ENCODE measurements at places on chromosomes 1 and 21.

DNA sequence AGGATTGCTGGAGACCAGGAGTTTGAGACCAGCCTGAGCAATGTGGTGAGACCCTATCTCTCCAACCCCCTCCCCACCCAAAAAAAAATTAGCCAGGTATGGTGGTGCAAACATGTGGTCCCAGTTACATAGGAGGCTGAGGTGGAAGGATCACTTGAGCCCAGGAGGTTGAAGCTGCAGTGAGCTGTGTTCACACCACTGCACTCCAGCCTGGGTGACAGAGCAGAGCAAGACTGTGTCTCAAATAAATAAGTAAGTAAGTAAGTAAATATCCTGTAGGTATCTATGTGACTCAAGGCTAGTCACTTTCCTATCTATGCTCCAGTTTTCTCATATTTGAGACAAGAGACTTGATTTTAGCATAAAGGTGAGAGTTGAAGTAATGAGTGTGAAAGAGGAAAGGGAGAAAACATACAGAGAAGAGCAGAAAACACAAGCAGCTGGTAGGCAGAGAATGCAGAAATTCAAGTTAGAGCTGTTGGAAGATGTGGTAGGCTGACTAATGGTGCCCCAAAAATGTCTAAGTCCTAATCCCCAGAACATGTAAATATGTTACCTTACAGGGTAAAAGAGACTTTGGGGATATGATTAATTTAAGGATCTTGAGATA, 7.5 kb downstream of the PPP1R12B start:
- DNase-seq, result no peak

GRCh38 chr1:204102029-204102611, 29.2 kb downstream of the SOX13 start:
- DNase-seq, result peak; percentile 6

DNA sequence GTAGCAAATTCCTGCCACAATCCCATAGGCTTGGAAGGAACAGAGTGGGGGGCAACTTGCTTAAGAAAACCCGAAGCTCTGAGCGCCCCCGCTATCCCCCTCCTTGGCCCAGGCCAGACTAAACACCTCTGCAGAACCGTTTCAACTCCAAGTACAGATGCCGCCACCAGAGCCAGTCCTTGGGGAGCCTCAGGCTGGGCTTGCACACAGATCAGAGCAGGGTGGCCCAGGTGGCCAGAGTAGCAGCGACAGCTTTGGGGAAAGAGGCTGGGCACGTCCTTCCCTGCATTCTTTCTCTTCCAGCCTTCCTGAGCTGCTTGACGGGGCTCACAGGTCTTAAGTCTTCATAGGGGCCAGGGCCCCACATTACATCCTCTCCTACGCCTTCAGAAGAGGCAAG, 181.6 kb upstream of the ZC3H12A start:
- no peak for DNase-seq

- no peak for DNase-seq
Observed at GRCh38 chr21:16768096-16768495, 744.7 kb upstream of the CXADR start.

DNA sequence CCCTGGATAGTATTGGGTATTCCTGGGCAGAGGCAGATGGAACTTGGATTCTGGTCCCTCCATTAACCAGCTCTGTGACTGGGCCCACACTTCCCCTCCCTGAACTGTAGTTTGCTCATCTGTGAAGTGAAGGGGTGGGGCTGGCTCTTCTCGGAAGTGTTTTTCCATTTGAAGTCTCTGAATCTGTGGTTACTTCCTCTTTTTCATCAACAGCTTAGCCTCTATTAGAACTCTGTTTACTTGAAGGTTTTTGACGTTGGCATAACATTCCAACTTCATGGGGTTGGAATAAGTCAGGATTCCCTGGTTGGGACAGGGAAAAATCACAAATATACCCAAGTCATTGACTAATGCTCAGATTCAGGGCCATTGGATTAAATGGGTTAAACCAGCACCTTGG, 3.6 kb downstream of the KIAA0040 start:
- DNase-seq, result peak; percentile 63

GRCh38 chr1:172708452-172708851, 49.5 kb downstream of the FASLG start:
- DNase-seq, result peak; percentile 39

DNA sequence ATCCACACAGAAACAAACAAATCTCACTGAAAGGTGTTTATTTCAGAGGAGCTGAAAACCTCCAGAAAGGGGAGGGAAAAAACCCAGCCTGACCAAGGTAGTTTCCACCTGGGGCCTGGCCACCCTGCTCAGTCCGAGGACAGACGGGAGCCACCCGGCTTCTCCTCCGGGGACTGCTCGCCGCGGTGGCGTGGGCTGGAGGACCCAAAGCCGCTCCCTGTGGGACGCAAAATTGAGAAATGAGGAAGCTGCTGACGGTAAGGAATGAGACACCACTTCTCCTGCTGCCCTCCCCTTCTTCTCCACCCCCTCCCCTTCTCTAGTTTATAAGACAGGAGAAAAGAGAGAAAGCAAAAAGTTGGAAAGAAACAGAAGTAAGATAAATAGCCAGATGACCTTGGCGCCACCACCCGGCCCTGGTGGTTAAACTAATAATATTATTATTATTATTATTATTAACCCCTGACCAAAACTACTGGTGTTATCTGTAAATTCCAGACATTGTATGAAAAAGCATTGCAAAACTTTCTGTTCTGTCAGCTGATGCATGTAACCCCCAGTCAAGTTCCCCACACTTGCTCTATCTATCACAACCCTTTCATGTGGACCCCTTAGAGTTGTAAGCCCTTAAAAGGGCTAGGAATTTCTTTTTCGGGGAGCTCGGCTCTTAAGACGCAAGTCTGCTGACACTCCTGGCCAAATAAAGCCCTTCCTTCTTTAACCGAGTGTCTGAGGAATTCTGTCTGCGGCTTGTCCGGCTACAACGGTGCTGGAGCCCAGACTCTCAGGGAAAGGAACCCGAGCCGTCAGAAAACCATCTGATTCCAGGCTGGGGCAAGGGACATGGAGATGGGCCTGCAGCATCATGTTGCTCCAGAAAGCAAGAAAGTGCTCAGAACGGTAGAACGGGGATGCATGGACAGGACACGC, 12.5 kb downstream of the ITGB2 start:
- DNase-seq, result no peak

DNA sequence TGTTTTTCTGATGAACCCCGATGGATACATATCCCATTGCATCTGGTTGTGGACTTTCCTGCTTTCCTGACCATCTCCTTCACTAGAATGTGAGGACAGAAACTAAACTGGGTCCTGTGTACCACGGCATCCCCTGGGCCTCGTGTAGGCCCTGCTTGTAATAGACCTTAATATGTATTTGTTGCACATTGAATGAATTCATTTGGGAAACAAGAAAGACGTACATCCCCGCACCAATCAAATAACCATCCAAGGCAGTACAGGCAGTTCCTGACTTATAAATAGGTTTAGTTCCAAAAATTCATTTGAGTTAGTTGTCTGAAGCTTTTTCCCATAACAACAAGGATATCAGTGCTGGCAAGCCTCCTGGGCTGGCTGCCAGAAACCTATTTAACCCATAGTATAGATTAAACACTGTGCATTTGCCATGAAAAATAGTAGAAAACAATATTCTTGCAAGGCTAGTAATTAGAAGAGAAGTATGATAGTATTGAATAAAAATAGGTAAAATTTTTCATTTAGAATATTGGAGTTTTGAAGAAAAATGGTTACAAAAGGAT, 81.8 kb upstream of the CD34 start:
- no peak for DNase-seq

DNA sequence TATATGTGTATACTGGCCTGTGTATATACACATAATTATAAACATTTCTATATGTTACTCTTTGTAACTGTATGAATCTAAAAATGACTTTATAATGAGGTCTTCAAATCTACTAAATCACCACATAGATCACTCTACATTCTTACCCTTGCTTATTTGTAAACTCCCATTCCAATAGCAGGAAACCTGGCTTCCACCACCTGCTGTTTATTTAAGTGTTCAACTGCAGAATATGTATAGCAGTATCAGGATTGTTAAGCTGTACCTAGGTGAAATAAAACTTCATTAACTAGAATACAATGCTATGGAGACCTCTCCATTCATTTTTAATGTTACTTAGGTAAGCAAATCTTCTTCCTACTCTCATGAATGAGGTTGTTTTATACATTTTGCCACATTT, 1351.1 kb upstream of the B3GALT2 start:
- DNase-seq, result no peak

DNA sequence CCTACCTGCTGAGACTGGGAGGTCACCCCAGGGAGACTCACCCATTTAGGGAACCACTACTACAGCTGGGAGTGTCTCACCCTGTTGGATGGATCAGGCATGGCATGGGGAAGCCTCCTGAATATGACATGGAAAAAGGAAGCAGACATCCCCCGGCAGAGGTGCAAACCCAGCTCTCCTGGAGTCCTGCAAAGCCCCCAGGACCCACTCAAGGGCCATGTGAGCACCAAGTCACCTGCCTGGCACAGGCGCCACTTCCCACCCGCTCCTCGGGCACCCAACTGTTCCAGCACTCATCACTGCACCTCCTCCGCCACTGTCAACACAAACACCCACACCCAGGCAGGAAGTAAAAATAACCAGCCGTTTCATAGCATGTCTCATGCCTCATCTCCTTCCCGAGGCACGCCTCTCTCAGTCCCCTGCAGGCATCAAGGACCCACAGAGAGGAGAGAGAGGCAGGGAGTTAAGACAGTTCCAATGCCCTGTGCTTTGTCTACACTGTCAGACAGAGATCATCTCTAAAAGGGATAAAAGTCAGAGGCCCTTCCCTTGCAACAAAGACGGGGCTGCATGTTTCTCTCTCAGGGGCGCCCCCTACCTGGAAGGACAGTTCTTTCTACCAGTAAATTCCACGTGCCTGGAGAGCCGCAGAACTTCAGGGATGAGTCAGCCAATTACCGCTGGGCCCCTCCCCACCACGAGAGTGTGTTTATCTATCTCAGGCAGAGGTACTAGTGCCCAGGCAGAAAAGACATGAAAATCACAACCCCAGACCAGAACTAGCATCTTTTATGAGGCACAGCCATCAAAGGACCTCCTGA, 150.1 kb upstream of the SOD1 start:
- peak; percentile 82 for DNase-seq

- no peak for DNase-seq
Observed at GRCh38 chr1:19096036-19096833, 113.8 kb downstream of the UBR4 start.

DNA sequence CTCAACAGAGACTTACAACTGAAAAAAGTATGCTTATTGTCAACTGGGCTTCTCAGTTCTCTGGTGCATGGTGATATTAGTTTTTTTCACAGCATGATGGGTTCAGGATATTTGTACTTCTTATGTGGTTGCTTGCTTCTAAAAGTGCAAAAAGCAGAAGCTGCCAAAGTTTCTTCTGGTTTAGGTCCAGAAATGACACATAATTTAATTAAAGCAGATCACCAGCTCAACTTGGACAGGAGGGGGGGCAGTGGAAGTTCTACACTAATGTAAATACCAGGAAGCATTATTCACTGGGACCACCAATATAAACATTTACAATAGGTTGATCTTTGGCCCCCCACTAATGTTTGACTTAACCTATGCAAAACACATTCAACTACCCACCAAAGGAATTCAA, 354.8 kb upstream of the BRINP3 start:
- no peak for DNase-seq

GRCh38 chr1:54408147-54409066, 2.2 kb upstream of the SSBP3 start:
- no peak for DNase-seq

DNA sequence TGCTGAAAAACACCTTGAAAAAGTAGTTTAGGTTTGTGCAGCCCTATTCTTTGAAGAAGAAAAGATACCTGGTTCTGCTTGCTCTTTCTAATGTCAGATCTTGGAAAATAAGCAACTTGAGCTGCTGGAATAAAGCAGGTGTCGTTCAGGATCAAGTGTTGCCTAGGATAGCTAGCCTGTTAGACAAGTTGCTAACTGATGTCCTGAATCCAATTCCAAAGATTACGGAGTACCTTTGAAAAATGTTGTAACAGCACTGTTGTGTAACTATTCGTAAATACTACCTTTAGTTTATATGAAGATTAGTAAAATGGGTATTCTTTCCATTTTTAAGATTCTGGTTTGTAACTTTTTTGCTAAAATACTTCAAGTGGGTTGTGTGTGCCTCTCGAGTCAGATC, 151.5 kb downstream of the CLEC20A start:
- DNase-seq, result no peak

GRCh38 chr21:45892156-45892915, 89.2 kb upstream of the COL6A1 start:
- no peak for DNase-seq

DNA sequence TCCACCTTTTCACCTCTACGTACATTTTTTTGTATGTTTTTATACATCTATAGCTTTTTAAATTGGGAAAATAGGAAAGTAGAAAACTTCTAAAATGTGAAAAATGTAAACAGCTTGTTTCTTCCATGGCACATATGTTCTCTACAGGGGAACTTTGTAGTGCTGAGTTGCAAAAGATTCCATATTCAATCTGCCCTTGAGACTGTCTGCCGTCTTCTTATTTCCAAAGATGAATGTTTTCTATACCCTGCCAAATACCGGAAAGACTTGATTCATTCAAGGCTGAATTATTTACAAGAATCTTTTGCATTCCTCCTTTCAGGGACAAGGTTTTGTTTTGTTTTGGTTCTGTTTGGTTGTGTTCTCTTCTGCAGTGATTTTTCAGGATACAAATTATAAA, 1334.5 kb upstream of the ADGRL4 start:
- no peak for DNase-seq

DNA sequence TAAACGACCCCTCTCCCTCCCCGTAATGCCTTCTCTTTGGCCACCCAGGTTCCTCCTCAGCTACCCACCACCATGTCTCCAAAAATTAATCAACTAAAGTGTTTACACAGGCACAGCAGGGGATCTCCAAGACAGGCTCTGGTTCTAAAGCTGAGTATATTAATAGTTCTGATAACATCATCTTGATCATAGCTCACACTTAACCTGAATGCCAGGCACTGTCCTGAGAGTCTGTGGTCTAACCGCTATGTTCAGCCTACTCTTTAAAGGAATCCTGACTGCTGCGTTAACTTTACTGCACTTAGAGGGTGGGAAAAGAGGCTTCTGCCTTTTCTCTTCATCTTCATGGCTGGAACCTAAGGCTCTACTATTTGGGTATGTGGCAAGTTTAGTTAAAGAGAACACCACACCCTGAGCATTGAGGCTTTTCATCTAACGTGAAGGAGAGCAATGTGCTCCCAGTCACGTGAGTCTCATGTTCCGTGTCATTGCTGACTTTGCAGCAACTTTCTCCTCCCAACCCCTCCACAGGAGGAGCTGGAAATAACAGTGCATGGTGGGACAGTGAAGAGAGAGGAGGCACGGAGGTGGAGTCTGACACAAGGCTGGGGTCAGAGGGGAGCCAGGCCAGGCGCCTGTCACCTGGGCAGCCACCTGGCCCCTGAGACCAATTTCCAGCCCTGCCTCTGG, 86.4 kb downstream of the FAM78B start:
- DNase-seq, result no peak

DNA sequence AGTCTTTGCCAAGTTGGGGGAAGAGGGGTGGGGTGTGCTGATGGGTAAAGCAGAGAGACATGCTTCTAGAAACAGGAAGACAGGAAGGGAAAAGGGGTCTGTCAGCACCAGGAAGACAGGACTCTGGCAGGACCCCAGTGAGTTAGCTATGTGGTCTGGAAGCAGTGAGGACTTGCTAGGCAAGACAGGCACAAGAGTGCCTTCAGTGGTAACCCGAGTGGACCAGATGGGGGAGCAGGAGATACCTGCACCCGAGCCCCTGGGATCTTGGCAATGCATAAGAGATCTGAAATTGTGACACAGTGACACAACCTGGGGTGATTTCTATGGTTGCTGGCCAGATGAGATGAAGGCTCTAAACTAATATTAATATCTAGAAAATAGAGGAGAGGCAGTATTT, 7.0 kb downstream of the TLR5 start:
- DNase-seq, result no peak

GRCh38 chr21:32131164-32131563, 147.7 kb downstream of the MIS18A start:
- DNase-seq, result no peak
